ENCODE measurements at places on chromosomes 12 and 14.

DNA sequence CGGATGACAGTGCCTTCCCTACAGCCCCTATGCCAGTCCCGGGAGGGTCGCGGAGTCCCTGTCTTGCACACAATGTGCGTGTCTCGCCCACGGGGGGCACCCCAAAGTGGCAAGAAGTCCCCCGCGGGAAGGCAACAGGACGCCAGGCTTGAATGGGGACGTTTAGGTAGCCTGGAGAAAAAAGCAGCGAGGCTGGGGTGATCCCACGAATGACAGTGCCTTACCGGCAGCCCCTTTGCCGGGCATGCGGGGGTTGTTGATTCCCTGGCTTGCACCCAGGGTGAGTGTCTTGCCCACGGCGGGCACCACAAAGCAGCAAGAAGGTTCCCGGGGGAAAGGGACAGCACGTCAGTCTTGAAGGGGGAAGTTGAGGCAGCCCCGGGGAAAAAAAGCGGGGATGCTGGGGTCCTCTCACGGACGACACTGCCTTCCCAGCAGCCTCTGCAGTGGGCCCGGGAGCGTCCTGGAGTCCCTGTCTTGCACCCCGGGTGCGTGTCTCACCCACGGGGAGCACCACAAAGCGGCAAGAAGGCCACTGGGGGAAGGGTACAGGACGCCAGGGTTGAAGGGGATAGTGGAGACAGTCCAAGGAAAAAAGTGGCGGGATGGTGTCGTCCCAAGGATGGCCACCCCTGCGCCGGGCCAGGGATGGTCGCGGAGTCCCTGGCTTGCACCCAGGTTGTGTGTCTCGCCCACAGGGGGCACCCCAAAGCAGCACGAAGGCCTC, 156.8 kb upstream of the ALG10B start:
- no peak for DNase-seq

- DNase-seq = no peak
Measured at GRCh38 chr14:93146119-93146518, 30.4 kb upstream of the ITPK1 start.

DNA sequence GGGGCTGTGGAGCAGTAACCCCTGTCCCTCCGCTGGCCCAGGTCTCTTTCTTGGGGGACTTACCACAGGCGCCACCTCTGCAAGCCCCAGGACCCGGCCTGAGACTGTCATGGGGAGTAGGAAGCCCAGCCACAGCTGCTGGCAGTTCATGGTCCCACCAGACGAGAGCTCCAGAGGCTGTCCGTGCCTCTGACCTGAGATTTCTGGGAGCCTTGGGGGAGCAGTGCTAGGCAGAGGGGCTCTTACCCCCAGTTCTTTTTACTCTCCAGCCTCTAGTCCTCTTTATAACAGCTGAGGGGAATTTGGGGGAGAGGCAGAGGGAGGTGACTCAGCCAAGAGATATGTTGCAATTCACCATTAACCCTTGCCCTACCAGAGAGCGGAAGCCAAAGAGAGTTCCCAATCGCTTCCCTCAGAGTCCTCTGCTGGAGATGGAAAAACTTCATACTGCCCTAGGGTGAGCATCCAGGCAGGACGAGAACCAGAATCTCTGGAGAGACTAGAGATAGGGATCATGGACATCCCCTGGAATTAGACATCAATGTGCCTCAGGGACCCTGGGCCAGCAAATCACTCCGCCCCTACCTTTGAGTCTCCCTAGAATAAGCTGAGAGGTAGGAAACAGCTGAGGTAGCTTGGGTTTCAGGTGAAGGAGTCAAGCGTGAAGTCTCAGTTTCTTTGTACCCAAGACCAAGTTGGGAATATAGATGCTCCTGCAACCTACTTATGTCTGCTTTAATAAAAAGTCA, at the start of gene MMP19:
MMP19 (minus strand) TSS at position 256 of the 749 bp plus-strand sequence; CDS start at position 150, 106 bp downstream.
- no peak for DNase-seq

- no peak for DNase-seq
Measured at GRCh38 chr12:1250641-1251040, 259.6 kb downstream of the ERC1 start.

GRCh38 chr14:57560681-57561080, 67.0 kb upstream of the CCDC198 start:
- DNase-seq = no peak

- DNase-seq = no peak
Measured at GRCh38 chr12:69630191-69630590, 19.5 kb upstream of the LRRC10 start.
